ENCODE measurements at places on chromosomes 2 and 18.

GRCh38 chr2:20419007-20419576, 27.8 kb upstream of the RHOB start:
- DNase-seq = no peak

DNA sequence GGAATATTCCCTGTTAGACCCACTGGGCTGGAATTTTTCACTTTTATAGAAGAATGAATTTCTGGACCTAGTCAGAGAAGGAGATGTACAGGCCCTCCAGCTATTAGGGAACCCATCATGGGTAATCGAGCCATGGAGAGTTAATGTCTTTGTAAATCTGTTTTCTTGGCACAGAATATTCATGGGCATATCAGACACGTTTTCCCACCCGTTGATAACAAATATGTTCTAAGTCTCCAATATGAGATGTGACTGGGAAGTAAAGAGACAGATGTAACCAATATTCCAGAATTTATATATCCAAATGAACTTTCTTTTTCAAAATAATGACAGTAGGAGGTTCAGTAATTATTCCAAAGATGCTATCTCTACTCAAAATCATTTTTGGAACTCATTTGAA, 38.7 kb downstream of the CCDC85A start:
- no peak for DNase-seq

GRCh38 chr18:37584952-37585695, 19.5 kb upstream of the CELF4 start:
- no peak for DNase-seq

GRCh38 chr2:213740453-213740852, 456.2 kb downstream of the SPAG16 start:
- no peak for DNase-seq

- no peak for DNase-seq
These were observed 495 bp upstream of the TTC32 start for GRCh38 chr2:19902216-19902740.

DNA sequence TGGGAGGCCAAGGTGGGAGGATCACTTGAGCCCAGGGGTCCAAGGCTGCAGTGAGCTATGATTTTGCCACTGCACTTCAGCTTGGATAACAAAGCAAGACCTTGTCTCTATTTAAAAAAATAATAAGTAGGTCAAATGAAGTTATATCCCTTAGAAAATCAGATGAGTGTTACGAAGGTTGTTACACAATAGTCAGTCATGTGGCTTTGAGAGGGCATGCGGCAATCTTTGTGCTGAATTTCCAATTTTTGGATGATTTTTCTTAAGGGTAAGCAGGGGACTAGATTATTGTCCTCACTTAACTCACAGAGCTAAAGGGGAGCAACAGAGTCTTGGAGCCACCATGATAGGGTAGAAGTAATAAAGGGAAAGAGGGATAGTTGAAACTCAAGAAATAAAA, 71.8 kb downstream of the B3GNT2 start:
- no peak for DNase-seq

DNA sequence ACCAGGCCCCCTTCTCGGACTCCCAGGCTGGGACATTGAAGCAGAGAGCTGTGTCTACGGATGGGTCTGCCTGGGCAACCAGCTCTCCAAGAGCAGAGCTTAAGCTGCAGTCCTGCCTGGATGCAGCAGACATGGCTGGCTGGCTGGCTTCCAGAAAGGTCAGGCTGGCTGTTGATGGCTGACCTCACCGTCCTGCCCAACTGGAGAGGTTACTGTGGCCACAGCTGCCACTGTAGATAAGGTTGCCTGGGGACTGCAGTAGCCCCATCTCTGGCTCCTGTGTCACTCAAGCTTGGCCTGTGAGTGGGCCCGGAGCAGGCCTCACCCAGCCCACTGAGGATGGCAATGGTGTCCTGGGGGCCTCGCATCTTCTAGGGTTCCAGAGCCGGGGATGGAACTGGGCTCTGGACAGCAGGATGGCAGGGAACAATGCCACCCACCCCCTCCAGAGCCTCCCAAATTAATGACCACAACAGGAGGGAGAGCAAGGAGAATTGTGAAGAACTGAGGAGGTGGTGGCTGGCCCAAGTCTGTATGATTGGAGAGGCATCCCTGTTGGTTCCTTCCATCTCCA, 37.0 kb upstream of the FOSL2 start:
- no peak for DNase-seq

DNA sequence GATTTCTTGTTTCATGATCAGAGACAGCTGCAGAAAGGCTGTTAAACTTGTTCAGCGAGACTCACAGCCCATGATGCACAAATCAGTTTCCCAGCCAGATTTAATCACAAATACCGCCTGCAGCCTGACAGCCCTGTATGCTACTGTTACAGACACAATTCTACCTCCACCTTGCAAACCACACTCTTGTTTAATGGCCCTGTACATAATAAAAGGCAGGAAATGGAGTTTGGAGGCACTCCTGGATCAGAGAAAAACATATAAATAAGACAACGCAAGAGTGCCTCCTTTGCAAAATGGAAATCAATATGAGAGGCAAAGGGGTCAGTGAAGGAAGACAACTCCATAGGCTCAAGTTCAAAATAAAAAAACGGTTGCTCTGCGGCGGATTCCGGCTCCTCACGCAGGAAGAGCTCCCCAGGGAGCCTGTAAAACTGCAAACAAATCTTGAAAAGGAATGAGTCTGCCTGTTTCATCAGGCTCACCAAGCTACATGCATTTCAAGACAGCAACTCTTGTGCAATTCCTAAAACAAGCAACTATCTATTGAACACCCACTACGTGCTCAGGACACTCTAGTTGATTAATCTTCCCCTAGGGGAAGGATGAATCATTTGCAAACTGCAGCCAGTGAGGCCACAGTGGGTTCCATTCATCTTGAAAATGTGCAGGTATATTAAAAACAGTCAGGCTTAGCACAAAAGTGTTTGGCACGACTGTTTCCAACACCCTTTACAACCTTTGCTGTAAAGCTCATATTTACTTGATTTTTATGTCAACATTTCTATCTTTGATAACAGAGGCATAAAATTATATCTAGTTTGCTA, 37.5 kb downstream of the TBC1D8 start:
- DNase-seq = no peak

GRCh38 chr2:68318914-68319397, 793 bp downstream of the CNRIP1 start:
- no peak for DNase-seq

GRCh38 chr2:120783969-120784372, 48.3 kb downstream of the GLI2 start:
- DNase-seq = no peak

GRCh38 chr18:10659594-10659993, 133.8 kb downstream of the NAPG start:
- DNase-seq = no peak

GRCh38 chr18:64183665-64184064, 34.8 kb upstream of the LINC00305 start:
- no peak for DNase-seq

DNA sequence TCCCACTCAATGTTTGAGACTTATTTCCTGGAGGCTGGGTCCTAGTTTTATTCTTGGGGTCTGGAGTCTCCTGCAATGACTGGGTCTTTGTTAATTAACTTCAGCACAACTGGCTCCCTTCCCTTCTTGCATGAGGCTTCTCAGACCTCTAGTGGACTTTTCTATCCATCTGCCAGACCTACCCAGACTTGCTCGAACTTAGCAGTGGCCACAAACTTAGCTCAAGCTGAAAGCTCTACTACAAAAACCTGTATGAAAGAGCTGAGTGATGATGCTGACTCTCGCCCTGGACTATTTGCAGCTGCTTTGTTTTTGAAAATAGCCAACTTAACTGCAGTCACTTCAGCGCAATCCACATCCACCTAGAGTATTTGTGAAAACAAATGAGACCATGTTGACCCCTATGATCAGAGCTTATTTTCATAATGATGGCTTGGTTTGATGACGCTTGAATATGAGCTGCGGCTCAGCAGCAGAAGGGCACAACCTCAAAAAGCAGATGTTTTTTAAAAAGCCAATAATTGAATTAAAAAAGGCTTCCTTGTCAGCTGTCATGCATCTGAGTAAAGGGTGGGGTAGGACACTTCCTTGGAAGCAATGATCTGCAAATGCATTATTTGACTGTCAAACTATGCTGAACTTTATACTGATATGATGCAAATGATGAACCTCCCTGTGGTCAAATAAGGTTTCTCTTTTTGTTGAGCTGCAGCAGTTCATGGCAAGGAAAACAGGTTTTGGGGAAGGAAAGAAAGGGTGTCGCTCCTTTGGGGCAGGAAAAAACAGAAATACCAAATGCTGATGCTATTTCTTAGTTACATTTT, 10.6 kb upstream of the ANXA4 start:
- DNase-seq = no peak

DNA sequence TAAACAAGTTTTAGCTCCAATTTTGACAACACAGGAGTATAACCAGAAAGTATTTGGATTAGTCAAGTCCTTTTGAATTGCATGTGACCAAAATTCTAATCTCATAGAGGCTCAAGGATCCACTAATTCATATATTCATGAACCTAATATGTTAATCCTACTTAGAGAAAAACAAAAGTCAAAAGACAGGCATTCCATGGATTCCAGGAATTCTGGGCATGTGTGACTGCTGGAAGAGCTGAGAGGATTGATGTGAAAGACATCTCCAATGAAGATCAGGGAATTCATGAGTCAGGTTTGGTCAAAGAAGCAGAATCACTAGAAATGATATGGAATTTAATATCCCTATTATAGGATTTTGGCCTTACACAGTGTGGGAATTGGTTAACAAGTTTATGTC, 1494.6 kb upstream of the DDX18 start:
- DNase-seq = no peak

GRCh38 chr2:184004289-184004947, 593.9 kb upstream of the ZNF804A start:
- DNase-seq = no peak

DNA sequence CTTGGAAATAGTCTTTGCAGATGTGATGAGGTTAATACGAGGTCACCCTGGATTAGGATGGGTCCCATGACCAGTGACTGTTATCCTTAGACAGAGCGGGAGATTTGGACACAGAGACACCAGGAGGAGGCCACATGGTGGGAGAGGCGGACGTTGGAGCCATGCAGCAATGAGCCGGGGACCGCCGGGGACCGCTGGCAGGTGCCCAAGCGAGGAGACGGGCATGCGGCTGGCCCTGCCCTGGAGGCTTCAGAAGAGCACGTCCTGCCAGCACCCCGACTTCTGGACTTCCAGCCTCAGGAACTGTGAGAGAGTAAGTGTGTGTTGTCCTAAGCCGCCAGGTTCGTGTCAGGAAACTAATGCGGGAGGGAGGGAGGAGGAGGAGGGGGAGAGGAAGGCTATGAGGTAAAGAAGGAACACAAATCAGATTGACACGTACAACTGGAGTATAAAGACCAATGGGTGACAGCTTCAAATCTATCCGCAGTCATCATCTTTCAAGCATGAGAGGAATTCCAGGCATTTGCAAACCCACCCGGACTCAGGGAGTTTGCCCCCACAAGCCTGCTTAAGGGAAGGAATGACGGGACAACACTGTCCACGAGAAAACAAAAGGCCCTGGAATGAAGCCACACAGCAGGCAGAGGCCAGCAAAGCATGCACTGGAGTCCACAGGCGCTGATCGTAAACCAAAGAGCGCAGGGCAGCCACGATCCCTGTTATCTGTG, 11.6 kb upstream of the BOK start:
- DNase-seq = no peak

DNA sequence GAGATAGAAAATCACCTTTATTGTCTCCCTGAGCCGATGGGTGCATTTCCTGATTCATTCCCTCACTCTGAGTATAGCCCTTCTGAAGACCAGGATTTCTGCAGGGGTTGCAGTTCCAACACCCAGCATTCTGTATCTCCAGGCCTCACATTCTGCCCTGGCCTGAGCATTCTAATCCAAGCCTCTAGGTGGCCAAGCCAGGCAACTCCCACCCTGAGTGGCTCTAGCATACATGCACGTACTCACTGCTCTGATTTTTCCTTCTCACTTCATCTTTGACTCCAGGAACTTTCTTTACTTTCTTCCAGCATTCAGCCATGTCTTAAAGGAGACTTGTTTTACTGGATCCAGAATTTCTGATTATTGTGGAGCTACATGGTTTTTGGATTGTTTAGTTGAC, 100.7 kb upstream of the STK39 start:
- DNase-seq = no peak
